ENCODE measurements at places on chromosomes 6 and 20. TPM values are rescaled to one million over a fixed set of nuclear protein-coding genes. Genes with fewer than 3 reads are reported as not detected.

The ABHD16B gene
- total RNA-seq = not detected

The F13A1 gene
- total RNA-seq = 45.6 TPM

The CLIC1 gene
- total RNA-seq = 325 TPM

The CGA gene
- total RNA-seq = not detected

DNA sequence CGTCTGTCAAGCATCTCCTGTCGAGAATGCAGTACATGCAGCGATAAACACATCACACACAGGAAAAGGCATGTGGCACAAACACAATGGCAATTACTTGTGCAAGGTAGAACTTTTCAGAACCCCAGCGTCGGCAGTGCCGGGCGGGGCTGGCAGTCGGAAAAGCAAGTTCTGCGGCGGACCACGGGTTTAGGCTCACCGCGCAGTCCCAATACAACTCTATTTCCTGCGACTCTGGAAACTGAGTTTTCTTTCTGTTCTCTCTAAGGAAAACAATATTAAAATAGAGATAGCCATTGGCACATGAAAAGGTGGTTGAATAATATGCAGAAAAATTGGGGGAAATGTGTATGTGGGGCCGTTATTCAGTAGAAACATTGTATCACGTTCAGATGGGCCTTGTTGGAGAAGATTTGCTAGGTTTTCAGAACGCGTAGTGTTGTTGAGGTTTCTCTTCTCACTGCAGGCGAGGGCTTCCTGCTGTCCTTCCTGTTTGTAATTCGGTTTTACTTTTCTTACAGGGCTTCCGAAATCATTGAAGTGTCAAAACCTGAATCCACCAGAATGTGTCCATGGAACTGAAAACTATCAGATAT is 369.5 kb downstream of the THBS2 start:
- H3K36me3 ChIP-seq = no peaks in the 10 kb centered on the region
- H3K4me1 ChIP-seq = no peaks in the 10 kb centered on the region
- H3K4me3 ChIP-seq = peak overlapping the region; percentile 57
- H3K27me3 ChIP-seq = no peaks in the 10 kb centered on the region

DNA sequence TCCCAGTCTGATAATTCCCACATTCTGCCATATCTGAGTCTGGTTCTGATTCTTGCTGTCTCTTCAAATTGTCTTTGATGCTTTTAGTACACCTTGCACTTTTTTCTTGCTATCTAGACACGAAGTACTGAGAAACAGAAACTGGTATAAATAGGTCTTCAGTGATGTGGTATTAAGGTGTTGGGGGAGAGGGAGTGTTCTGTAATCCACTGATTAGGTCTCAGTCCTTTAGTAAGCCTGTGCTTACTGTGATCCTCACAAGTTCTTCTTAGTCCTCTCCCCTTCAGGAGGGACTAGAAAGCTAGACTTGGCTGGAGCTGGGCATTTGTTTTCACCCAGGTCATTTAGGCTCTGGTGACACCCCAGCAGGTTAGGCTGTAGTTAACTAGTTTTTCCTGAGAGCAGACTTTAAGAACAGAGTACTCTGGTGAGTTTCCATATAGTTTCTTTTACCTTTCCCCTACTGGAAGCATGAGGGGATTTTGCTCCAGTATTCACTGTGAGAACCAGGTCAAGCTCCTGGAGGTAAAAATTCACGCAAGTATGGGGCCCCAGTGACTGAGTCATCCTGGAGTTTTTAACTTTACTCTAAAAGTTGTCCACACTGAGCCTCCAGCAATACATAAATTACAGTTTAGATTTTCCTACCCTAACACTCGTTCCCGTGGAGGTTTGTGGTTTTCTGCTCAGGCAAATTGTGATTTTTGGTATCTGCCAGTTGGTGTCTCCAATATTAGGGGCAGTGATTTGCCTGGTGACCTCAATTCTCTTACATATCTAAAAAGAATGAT is 154.6 kb downstream of the CDKAL1 start:
- no peaks in the 10 kb centered on the region for H3K27me3 ChIP-seq
- H3K4me3 ChIP-seq = no peak overlapping the region
- no peak for DNase-seq
- no peak overlapping the region for H3K27ac ChIP-seq

- H3K27ac ChIP-seq = no peak overlapping the region
- no peak overlapping the region for H3K4me3 ChIP-seq
- H3K27me3 ChIP-seq = no peaks in the 10 kb centered on the region
- no peaks in the 10 kb centered on the region for H3K36me3 ChIP-seq
Observed at GRCh38 chr6:14929291-14929690, 316.6 kb upstream of the JARID2 start.

- H3K4me1 ChIP-seq = no peaks in the 10 kb centered on the region
- H3K36me3 ChIP-seq = peaks cover 4% of the 10 kb centered on the region
- no peaks in the 10 kb centered on the region for H3K27me3 ChIP-seq
- H3K4me3 ChIP-seq = no peak overlapping the region
- DNase-seq = no peak
- H3K27ac ChIP-seq = no peak overlapping the region
Observed at GRCh38 chr20:51610761-51611624, 68.5 kb upstream of the NFATC2 start.

- H3K27ac ChIP-seq = no peak overlapping the region
- H3K4me3 ChIP-seq = no peak overlapping the region
- no peaks in the 10 kb centered on the region for H3K4me1 ChIP-seq
- no peak for DNase-seq
- no peaks in the 10 kb centered on the region for H3K36me3 ChIP-seq
Observed at GRCh38 chr6:23179994-23180393, 610.6 kb downstream of the HDGFL1 start.

All from breast epithelium (tissue), 4 donors.